ENCODE measurements at places on chromosomes 2 and 18.

GRCh38 chr2:156380117-156380645 lies 47.7 kb upstream of the NR4A2 start:
- no peak for DNase-seq

GRCh38 chr18:24552218-24552617 lies 91.8 kb downstream of the HRH4 start:
- DNase-seq, result no peak

DNA sequence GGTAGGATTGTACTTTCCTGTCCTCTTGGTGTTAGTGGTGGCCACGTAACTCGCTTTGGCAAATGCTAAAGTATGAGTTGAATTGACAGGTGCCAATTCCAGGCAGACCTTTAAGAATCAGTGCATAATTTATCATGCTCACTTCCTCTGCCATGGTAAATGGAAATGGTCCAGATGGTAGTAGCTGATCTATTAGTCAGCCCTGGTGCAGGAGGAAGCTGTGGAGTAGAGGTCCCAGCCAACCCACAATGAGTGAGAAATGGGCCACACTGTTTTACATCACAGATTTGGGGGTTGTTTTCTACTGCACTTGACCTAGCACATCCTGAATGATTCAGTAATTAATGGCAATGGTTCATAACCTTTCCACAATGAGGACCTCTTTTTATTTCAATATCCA lies 104.4 kb downstream of the RGPD3 start:
- no peak for DNase-seq

DNA sequence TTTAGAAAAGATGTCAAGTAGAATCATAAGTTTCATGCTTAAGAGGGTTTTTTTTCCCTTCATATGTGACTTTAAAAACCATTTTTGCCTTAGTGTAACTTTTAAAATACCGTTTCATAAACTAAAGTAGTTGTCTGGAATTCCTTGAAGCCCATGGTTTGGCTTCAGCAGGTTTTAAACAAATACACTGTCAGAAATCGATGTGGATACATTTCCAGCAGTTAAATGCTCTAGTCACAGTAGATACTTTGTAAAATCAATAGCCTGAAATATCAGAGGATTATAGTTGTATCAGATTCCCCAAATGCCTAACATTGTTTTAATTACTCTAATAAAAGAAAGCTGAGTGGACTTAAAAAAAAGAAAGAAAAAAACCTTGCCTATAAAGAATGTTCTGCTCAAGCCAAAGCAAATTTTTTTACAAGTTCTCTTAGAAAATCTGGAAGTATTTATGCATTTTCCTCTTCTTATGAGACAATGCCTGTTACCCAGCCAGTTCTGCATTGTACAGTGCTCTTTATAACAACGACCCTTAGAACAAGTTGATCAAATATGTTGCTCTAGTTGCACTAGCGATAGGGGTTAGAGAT lies 260.5 kb downstream of the LTBP1 start:
- DNase-seq, result no peak

DNA sequence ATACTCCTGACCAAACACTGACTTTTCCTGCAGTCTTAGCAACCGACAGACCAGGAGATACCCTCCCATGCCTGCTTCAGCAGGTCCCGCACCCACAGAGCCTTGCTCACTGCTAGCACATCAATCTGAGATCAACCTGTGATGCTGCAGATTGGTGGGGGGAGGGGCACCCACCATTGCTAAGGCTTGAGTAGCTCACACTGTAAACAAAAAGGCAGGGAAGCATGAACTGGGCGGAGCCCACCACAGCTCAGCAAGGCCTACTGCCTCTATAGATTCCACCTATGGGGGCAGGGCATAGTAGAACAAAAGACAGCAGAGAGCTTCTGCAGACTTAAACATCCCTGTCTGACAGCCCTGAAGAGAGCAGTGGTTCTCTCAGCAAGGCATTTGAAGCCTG lies 109.7 kb downstream of the SP100 start:
- no peak for DNase-seq

GRCh38 chr2:240329116-240329665 lies 106.3 kb upstream of the GPC1 start:
- no peak for DNase-seq

DNA sequence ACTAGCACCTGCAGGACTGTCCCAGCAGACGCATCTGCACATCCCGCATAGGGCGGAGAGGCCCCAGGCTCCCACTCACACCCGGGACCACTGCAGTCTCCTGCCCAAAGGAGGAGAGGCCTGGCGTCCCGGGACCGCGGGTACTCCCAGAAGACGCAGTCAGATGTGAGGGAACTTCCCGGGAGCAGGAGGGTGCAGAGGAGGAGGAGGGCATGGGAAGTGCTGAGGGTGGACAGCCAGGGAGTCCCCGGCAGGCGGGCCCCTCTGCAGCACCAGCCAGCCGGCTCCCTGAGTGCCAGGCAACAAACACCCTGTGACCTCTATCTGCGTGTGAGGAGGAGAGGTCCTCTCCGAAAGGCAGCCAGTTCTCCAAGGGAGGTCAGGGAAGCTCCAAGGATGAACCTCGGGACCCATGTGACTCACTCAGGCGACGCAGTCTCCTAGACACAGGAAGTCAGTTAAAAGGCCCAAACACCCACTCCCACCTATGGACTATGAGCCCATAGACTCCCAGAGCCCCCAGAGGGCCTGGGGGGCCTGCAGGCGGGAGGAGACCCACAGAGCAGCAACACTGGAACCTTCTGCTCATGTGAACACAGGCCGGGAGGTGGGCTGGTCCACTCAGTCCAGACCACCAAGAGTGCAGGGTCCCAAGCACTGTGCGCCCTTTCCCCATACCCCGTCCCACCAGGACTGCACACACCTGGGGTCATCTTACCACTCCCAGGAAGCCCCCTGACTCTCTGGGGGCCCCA lies 4.2 kb downstream of the PXDN start:
- DNase-seq, result peak; percentile 58

DNA sequence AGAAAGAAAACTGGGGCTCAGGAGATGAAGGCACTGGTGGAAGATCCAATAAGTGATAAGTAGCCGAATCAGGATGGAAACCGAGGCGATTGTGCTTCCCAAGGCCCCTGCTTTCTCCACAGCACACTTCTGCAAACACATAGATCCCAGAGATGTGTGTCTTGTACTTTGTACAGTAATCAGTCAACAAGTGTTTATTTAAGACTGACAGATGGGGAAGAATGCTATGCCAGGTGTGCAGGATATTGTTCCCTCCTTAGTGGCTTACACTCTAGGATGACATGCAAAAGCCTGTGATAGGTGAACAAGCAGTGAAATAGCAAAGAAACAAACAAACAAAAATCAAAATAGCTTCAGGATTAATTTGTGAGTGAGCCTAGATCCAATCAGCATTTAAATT lies 116.6 kb downstream of the ACTR3 start:
- DNase-seq, result no peak

DNA sequence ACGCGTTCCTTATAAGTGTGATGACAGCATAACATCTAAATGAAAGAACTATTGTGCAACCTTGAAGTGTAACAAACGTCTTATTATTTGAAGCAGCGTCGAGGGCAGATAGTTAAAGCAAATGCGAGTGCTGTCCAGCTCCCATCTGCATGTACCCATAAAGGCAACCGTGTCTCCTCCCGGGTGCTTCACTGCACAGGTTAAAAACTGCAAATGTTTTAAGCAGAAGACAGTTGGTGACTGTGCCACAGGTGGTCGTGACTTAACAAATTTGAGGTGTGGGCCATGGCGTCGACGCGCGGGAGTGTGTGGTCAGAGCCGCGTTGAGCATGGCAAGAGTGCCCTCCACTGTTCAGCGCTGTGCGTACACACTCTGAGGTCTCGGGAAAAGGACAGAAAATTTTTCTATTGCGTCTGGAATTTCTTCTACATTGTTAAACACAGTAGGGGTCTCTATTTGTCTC lies 6.4 kb downstream of the SALL3 start:
- DNase-seq, result no peak

DNA sequence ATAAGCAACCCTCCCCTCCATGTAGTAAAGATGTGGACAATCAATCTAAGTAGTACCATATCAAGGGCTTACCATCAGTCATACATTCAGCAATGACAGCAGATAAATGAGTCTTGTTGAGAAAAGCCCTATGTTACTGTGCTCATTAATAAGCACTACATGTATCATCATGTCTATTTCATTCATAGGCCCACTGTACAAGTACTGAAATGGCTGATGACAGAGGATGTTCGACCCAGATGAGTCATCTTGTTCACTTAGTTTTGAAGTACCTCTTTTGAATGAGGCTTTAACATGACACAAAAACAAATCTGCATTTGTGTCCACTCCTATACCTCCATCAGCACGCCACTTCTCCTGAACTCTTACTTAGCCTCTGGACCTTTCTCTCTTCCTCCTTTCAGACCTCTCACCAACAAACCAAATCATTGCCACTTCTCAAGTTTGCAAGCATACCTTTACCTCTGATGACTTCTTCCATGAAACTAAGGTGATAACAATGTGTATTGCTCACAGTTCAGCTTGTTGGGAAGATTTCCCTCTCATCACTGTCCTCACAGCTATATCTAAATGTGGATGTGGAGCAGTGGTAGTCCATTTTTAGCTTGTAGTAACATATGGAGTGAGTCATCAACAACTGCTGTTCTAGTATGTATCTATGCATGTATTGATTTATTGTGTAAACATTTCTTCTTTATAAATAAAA lies 921.0 kb upstream of the SLC39A10 start:
- DNase-seq, result no peak

GRCh38 chr2:130836501-130837174 lies at the start of gene ARHGEF4:
Gene ARHGEF4 (plus strand): TSS chr2:130836914. CDS start chr2:130836954, 40 bp downstream.
- no peak for DNase-seq

DNA sequence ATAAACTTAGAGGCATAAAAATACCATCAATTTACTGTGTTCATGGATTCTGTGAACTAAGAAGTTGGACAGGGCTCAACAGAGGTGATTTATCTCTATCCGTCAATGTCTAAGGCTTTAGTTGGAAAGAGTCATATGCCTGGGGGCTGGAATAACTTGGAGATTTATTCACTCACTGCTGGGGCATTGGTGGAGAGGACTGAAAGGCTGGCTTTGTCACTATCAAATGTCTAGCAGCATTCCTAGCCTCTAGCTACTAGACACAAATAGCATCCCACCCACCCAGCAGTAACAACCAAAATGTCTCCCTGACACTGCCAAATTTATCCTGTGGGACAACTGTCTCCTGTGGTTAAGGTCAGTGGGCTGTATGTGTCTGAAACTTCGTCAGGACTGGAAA lies 71.0 kb downstream of the EVA1A start:
- DNase-seq, result no peak

GRCh38 chr18:48531908-48532307 lies 6.9 kb upstream of the CTIF start:
- no peak for DNase-seq

DNA sequence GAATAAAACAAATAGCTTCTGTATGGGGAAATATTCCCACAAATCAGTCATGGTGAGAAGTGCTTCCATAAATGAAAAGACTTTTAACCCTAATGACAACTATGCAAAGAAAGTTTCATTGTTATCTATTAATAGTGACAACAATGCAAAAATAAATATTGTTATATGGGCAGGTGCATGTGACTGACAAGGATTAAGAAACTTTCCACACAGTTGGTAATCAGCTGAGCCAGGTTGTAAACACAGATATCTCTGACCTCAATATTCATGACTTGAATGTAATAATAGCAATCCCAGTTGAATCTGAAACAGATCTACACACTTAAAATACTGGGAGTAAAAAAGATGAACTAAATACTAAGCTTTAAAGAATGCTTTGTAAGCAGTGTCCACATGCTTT lies 517.0 kb upstream of the SOX11 start:
- no peak for DNase-seq

GRCh38 chr18:31232013-31232412 lies 69.4 kb upstream of the DSC1 start:
- DNase-seq, result no peak

DNA sequence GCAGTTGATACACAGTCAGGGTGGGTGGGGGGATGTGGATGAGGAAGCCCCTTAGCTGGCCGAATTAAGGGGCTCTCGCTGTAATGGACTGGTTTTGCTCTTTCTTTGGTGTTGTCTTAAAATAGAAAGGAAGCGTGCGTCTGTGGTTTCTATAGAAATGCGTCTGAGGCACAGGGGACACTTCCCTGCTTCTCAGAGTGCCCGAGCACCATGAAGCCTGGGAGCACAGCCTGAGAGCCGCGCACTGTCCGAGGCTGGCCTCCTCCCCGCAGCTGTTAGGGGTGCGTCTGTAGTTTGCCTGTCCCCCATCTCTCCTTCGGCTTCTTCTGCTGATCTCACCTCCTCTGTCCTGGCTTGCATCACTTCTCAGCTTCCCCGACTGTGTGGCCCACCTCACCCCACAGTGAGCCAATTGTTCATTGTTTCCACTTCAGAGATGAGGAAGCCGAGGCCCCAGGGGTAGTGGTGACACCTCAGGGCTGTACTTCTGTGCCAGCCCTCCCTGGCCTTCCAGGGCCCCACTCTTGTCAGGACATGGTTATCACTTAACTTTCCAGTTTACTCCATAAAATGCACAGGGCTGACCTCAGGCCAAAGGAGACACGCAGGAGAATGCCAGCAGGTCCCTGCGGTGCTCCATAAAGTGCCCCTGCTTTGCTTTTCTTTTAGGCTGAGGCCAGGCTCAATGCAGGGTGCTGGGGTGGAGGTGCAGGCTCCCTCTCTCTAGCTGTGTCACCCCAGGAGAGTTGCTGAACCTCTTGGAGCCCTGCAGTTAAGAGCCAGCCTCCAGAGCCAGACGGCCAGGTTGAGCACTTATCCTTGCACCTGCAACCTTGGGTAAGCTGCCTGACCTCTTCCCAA lies 210.6 kb downstream of the SEPTIN10 start:
- no peak for DNase-seq

DNA sequence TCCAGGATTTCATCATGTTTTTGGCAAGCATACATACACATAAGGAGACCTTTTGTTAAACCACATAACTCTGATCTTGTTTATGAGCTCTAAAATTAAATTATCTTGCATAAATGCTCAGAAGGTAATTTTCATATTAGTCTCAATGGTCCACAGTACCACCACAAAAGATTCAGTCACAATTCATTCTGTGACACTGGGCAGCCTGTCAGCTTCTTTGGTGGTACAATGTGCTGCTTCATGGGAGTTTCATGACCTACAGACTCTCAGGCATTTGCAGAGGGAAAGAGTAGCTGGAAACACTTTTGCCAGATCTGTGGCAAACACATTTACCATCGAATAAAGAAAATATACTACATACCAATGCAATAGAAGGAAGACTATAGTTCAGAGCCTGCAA lies 51.3 kb upstream of the ZNF397 start:
- DNase-seq, result no peak

DNA sequence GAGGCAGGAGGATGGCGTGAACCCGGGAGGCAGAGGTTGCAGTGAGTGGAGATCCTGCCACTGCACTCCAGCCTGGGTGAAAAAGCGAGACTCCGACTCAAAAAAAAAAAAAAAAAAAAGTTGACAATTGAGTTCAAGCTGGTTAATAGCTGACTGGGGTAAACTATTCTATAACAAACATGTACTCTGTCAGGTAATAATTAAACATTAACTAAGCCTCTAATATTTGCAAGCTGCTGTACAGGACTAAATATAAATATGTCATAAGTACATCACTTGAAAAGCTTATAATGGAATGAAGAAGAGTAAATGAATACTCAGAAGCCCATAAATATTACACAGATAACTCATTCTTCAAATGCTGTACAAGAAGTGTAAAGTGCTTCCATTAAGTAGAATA lies 190.4 kb upstream of the CRIM1 start:
- DNase-seq, result no peak

- no peak for DNase-seq
These were observed 15.5 kb downstream of the SPRED2 start for GRCh38 chr2:65416945-65417344.

GRCh38 chr2:233141901-233142300 lies 81.8 kb downstream of the INPP5D start:
- no peak for DNase-seq

- peak; percentile 62 for DNase-seq
These were observed 42.4 kb upstream of the FIGN start for GRCh38 chr2:163778045-163778781.
